ENCODE measurements at places on chromosomes 5 and 9.

- DNase-seq = no peak
Observed at GRCh38 chr9:114827641-114828302, 21.9 kb upstream of the TNFSF15 start.

DNA sequence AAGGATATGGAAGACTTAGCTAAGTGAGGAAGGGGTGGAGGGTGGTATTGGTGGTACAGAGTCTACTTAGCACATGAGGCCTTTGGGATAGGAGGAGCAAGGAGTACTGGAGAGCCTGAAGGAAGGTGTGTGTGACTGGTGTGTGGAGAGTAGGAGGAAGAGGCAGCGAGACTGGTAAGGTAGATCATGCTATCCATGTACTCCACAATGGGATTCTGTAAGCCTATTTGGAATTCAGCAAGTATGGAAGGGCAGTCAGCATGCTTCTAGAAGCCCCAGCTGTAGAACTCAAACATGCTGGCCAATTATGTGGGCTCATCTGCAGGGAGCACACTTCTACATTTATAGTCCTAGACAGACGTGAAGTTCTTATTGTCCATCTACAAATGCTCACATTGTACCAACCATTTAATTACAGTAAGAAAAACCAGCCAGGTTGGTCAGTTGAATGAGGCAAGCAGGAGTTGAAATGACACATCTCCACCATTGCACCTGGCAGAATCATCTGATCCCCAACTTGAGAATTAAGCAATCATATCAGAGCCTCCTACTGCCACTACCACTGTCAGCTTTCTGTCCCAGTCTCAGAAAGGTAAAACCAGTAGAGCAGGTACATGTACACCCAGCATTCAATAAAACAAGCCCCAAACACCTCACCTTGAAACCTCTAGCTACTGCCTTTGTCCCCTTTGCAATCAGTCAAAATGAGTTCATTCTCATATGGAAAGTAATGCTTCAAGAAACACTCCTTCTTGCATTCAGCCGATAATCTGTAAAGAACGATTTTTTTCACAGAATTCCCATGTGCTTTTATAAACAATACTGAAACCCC is 60.9 kb upstream of the GLRX start:
- no peak for DNase-seq

- DNase-seq = no peak
Observed at GRCh38 chr9:109335121-109335520, 14.3 kb upstream of the EPB41L4B start.

DNA sequence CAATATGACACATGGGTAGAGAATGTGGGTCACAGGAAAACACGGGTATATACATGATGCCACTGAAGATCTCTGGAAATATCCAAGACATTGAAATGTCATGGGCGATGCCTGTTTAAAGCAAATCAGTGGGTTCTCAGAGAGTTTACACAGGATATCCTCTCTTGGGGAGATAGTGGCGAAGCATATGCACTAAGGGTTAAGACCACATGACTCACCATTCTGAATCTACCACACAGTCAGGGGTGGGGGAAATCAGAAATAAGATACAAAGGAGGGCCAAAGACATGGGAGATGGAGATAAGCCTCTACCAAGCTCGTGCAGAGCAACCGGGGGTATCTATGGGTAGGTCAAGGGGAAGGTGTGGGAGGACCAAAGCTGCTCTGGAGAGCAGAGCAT is 58.8 kb downstream of the SH3PXD2B start:
- no peak for DNase-seq

DNA sequence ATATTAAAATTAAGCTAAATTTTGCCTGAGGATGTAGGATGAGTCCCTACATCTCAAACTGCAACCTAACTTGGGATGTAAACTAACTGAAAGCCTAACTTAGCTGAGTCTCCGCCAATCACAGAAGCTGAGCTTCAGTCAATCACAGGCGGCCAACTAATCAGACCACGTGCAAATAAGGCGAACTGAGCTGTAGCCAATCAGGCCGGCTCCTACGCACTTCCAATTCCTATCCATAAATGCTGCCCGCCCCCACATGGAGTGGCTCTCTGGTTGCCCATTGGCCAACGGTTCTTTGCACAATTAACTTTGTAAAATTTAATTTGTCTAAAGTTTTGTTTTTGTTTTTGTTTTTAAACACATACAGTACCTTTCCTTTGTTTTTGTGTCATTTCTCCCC is 13.9 kb upstream of the GPX8 start:
- no peak for DNase-seq

DNA sequence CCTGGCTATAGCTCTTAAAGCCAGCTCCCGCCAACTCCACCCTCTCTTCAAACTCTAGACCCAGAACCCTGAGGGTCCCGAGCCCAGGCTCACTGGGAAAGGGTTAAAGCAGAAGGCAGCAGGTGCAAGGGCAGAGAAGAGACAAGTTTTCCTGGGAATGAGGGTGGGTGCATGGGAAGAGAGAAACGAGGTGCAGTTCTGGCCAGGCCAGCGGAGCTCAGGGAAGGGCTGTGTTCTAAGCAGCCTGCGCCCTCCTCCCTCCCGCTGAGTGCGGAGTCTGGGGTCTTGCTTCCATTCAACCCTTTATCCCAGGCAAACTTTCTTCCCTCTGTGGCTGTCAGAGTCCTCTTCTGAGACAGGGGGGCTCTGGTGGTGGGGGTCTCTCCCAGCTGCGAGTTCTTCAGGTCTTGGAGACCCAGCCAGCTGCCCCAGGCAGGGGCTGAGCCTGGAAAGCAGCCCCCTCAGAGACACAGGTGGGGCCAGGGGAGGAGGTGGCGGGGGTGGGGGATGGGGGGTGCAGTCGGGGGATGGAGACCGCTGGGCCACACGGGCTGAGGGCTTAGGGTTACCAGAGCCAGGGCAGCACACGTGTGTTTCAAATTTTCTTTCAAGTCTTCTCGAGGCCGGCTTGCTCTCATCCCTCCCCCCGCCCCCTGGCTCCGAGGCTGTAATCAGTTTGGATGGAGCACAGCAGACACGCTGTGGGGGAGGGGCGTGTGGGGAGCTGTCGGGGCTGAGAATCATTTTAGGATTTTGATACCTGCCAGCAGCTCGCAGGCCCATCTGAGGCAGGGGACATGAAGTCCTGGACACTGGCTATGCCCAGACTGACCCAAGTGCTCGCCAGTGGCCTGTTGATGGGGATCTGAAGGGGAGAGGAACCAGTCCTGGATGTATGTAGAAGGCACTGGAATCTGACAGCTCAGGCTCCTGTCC is 169.6 kb upstream of the SMIM23 start:
- no peak for DNase-seq
